ENCODE measurements at places on chromosomes 5 and 9.
A peak's percentile ranks its signal among the peaks of the same experiment; 100 is the strongest.

GRCh38 chr9:38311382-38312270 lies 80.9 kb upstream of the ALDH1B1 start:
- H3K27me3 ChIP-seq = peaks cover 56% of the 10 kb centered on the region
- no peaks in the 10 kb centered on the region for H3K36me3 ChIP-seq
- no peak overlapping the region for H3K4me3 ChIP-seq

DNA sequence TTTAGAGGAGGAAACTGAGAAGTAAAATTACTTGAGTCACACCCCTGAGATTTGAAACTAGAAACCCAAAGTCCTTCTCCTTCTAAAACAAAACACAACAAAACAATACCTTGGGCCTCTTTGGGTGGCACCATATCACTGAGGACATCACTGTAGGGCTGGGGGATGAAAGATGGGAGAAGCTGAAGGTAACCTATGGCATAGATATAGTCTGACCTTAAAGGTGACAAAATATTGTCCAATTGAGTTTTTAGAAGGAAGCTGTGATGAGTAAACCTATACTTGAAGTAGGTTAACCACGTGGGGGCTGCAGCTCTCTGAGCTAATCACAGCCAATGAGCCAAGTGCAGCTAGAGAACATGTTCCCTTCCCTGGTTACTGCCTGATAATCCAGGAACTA lies 167.4 kb upstream of the CD180 start:
- peaks cover 1% of the 10 kb centered on the region for H3K27me3 ChIP-seq
- H3K4me3 ChIP-seq = no peak overlapping the region
- DNase-seq = no peak
- H3K4me1 ChIP-seq = no peaks in the 10 kb centered on the region

GRCh38 chr9:91768507-91768906 lies 181.5 kb downstream of the ROR2 start:
- H3K4me3 ChIP-seq = no peak overlapping the region
- no peak for DNase-seq
- no peak overlapping the region for H3K27ac ChIP-seq
- H3K36me3 ChIP-seq = peaks cover 5% of the 10 kb centered on the region
- H3K27me3 ChIP-seq = peaks cover 31% of the 10 kb centered on the region

- H3K27ac ChIP-seq = no peak overlapping the region
- peaks cover 14% of the 10 kb centered on the region for H3K4me1 ChIP-seq
- H3K4me3 ChIP-seq = no peak overlapping the region
- no peak for DNase-seq
- H3K36me3 ChIP-seq = no peaks in the 10 kb centered on the region
Measured at GRCh38 chr5:109450129-109450877, 40.5 kb upstream of the PJA2 start.

DNA sequence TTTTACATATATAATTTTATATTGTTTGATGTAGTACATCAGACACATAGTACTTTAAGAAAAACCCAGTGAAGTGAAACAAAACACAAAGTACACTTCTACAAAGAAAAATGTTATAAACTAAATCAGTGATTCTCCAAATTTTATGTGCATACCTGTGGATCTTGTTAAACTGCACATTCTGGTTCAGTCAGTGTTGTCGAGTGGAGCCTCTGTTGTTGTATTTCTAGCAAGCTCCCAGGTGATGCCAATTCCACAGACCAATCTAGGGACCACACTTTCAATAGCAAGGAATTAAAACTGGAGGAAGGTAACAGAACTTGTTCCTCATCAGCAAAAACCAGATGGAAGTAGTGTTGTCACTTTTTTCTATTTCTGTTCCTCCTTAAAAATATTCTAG lies 183.8 kb upstream of the CD180 start:
- H3K27ac ChIP-seq = no peak overlapping the region
- peaks cover 5% of the 10 kb centered on the region for H3K27me3 ChIP-seq
- H3K36me3 ChIP-seq = no peaks in the 10 kb centered on the region
- no peak overlapping the region for H3K4me3 ChIP-seq

GRCh38 chr5:75235711-75236110 lies 967 bp downstream of the ANKRD31 start:
- H3K27me3 ChIP-seq = peaks cover 3% of the 10 kb centered on the region
- no peak for DNase-seq
- H3K4me3 ChIP-seq = peak overlapping the region; percentile 95
- no peaks in the 10 kb centered on the region for H3K36me3 ChIP-seq

DNA sequence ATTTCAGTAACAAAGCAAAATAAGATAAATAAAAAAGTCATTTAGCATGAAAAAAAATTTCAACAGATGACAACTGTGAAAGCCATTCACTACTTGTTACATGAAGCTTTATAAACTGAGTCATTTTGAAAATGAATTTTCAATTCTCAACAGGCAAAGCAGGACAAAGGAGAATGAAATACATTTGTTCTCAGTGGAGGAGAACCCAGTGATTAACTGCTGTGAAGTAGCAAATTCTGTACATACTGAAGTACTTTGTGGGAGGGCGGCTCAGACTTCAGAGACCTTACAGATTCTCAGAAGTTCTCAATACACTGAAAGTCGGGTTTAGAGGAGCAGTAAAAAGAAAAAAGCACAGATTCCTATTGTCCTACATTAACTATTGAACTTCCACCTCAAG lies 21.7 kb downstream of the SKIC3 start:
- H3K27me3 ChIP-seq = peaks cover 1% of the 10 kb centered on the region
- no peak for DNase-seq
- H3K36me3 ChIP-seq = peaks cover 35% of the 10 kb centered on the region
- no peak overlapping the region for H3K4me3 ChIP-seq
- H3K4me1 ChIP-seq = peaks cover 61% of the 10 kb centered on the region

DNA sequence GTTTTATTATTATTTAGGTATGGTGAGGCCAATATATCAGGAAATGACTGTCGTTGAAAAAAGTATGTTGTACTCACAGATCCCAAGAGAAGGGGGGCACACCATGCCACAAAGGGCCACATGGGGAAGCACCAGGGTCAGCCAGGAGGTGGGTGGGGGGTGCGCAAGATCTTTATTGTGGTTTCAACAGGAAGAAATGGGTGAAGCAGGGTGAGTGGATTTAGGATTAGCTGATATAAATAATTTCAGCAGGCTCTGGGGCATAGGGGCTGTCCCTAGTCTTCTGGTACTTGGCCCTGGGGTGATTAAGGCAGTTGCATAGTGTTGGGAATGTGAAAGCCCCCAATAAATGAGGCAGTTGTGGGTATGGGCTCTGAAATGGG lies 8.6 kb downstream of the PDCD1LG2 start:
- no peaks in the 10 kb centered on the region for H3K27me3 ChIP-seq
- peak overlapping the region; percentile 64 for H3K27ac ChIP-seq

- H3K27ac ChIP-seq = no peak overlapping the region
- no peaks in the 10 kb centered on the region for H3K27me3 ChIP-seq
- no peak overlapping the region for H3K4me3 ChIP-seq
- no peaks in the 10 kb centered on the region for H3K36me3 ChIP-seq
- peaks cover 13% of the 10 kb centered on the region for H3K4me1 ChIP-seq
Measured at GRCh38 chr5:142811866-142812557, 41.8 kb downstream of the ARHGAP26 start.

- no peaks in the 10 kb centered on the region for H3K36me3 ChIP-seq
- no peaks in the 10 kb centered on the region for H3K27me3 ChIP-seq
- peak; percentile 16 for DNase-seq
Measured at GRCh38 chr5:2093859-2094615, 211.3 kb upstream of the IRX4 start.

- H3K4me1 ChIP-seq = peaks cover 58% of the 10 kb centered on the region
- peaks cover 28% of the 10 kb centered on the region for H3K36me3 ChIP-seq
- DNase-seq = peak; percentile 36
- H3K27ac ChIP-seq = peak overlapping the region; percentile 95
Measured at GRCh38 chr5:138352722-138353559, 456 bp downstream of the KDM3B start.

DNA sequence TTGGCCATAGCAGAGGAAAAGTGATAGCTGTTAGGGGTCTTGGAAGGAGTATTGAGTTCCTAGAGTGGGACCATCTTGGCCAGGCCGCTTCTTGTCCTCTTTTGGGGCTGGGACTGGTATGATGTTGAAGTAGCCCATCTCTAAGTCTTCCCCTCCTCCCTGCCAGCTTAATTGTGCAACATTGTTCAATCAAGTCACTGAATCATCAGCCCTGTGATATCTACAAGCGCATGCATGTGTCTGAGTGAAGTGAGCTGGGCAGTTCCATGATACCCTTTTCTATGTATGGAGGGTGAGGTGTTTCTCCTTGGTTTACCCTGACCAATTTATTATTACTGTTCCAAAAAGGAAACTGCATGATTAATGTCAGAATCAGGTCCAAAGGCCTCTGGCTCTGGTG lies 112.2 kb downstream of the C9orf152 start:
- H3K4me3 ChIP-seq = no peak overlapping the region
- H3K27ac ChIP-seq = peak overlapping the region; percentile 57
- DNase-seq = no peak
- peaks cover 79% of the 10 kb centered on the region for H3K4me1 ChIP-seq
- peaks cover 13% of the 10 kb centered on the region for H3K36me3 ChIP-seq
- peaks cover 1% of the 10 kb centered on the region for H3K27me3 ChIP-seq
